ENCODE measurements at places on chromosomes 5 and 9.
A peak's percentile ranks its signal among the peaks of the same experiment; 100 is the strongest.

DNA sequence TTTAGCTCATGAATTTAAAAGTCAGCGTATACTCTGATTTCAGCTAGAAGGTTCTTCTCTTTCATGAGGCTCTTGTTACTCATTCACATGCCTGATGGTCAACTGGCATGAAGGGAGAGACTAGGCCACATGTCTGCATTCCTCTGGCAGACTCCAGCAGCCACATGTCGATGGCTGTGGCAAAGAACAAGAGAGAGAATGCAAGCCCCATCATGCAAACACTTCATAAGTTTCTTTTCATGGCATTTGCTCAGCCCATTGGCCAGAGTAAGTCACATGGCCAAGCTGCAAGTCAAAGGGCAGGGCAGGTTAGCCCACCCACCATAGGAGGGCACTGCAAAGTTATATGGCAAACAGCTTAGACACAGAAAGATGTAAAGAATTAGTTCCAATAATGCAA lies 5.4 kb downstream of the KCNV2 start:
- no peak for DNase-seq

GRCh38 chr5:158855510-158855909 lies 244.2 kb downstream of the EBF1 start:
- DNase-seq: no peak

DNA sequence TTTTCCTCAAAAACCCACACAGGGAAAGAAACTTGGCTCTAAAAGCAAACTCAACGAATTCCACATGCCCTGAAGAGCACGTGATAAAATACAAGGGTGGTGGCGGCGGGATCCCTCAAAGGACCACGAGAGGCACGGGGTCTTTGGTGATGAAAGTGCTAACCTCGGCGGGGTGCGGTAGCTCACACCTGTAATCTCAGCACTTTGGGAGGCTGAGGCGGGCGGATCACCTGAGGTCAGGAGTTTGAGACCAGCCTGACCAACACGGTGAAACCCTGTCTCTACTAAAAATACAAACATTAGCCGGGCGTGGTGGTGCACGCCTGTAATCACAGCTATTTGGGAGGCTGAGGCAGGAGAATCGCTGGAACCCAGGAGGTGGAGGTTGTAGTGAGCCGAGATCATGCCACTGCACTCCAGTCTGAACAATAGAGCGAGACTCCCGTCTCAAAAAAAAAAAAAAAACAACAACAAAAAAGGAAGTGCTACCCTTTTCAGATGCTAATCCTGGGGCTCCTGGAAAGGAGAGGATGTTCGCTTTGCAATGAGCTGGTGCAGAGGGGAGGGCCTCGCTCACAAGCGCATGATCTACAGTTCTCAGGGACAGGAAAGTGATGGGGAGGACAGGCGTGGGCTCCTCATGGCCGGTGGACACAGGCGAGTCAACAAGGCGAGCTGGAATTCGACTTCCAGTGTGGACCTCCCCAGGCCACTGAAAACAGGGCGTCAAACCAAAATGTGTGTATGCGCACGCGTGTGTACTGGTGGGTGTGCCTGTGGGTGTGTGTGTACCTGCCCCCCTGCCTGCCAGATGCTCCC lies 54.1 kb downstream of the USP20 start:
- no peak for DNase-seq

GRCh38 chr5:137761566-137761965 lies 7.4 kb upstream of the HNRNPA0 start:
- no peak for DNase-seq

GRCh38 chr5:109805472-109805871 lies 115.7 kb downstream of the MAN2A1 start:
- DNase-seq: no peak

DNA sequence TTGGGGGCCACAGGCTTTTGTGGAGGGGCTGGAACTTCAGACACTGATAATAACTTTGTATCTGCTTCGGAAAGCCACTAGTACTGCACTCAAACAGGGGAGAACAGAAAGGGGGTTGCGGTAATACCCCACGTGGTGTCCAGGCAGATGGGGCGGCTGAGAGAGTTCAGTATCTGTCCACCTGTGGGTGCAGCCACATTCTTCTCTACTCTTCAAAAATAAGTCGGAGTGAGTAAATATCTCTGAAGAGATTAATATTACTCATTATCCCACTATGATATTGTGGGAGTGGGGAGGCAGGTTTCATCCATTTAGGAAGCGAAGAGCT lies 102.1 kb upstream of the SSBP2 start:
- no peak for DNase-seq

- peak; percentile 43 for DNase-seq
Measured at GRCh38 chr9:83199240-83199639, 136.3 kb upstream of the RASEF start.

- DNase-seq: no peak
Measured at GRCh38 chr5:22572941-22573340, 280.2 kb downstream of the CDH12 start.

- DNase-seq: no peak
Measured at GRCh38 chr9:94888775-94889174, 162.3 kb downstream of the AOPEP start.

- no peak for DNase-seq
Measured at GRCh38 chr5:142388696-142389095, 63.9 kb upstream of the SPRY4 start.

- no peak for DNase-seq
Measured at GRCh38 chr9:132141948-132142594, 19.8 kb upstream of the NTNG2 start.

- no peak for DNase-seq
Measured at GRCh38 chr5:72293495-72294055, 26.5 kb downstream of the MRPS27 start.

- no peak for DNase-seq
Measured at GRCh38 chr5:177419046-177419445, 7.4 kb upstream of the GRK6 start.

- DNase-seq: no peak
Measured at GRCh38 chr5:151646334-151646733, 40.4 kb downstream of the SPARC start.

DNA sequence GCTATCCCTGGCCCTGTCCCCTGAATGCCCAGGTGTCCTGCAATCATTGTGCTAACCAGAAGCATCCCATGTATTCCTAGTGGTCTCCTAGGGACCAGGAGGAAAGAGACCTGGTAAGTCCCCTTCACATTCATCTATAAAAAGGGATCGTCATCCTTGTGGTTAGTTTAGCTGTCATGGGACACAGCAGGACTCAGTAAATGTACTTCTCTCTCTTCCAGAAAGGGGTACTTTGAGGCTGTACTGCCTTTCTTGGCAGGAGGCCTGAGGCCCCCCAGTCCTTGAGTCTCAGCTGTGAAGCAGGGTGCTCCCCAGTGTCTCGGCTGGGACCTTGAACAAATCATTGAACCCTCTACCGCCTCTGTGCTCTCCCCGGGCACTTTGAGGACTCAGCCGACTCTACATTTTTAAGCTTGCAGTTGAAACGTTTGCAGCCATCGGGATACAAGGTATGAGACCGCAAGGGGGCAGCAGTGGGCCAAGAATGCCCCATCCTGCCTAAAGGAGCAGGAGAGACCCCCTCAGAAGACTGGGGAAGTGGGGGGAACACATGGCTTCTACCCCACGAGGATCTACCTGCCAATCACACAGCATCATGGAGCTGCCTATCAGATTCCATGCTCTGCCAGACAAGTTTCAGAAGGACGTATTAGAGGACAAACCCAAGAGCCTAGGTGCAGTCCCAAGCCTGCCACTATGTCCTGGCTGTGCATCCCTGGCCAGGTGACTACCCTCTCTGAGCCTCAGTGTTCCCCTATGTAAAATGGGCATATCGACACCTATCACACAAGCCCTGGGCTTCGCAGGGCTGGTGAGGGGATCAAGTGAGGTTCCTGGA lies 2.4 kb upstream of the PHYKPL start:
- no peak for DNase-seq

GRCh38 chr5:35197351-35197750 lies 32.9 kb downstream of the PRLR start:
- DNase-seq: no peak

GRCh38 chr5:74949976-74950375 lies 83.8 kb upstream of the FAM169A start:
- no peak for DNase-seq

GRCh38 chr9:128911529-128912035 lies 9.2 kb upstream of the PHYHD1 start:
- DNase-seq: no peak

DNA sequence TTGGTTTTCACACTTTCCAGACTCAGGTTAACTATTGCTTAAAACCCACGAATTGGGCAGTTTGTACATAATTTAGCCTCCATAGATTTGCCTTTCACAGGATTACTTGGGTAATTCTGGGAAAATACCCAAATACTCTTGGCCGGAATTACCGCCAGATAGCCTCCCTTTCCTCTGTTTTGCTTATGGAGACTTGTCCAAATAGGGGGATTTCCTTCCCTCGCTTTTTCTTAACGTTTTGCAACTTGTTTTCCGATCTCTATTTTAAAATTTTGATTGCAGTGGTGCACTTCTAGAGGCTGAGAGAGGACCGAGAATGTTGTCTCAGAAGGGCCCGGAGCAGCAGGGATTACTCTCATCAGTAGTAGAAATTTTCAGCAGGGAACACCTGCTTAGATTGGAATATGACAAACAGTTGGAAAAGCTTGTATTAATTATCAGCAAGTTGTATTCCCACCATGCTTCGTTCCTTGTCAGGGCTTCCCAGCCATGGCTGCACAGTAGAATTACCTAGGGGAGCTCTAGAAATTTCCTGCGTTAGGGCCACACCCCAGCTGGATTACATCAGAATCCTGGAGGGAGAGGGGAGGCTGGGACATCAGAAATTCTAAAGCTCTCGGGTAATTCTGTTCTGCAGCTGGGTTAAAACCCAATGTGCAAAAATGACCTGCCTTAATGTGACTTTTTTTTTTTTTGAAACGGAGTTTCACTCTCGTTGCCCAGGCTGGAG lies 329.1 kb downstream of the SH3GL2 start:
- DNase-seq: no peak
